Keratinocyte (primary cell): ENCODE measurements at places on chromosomes 12 and 14. TPM values are rescaled to one million over a fixed set of nuclear protein-coding genes. Genes with fewer than 3 reads are reported as not detected.

DNA sequence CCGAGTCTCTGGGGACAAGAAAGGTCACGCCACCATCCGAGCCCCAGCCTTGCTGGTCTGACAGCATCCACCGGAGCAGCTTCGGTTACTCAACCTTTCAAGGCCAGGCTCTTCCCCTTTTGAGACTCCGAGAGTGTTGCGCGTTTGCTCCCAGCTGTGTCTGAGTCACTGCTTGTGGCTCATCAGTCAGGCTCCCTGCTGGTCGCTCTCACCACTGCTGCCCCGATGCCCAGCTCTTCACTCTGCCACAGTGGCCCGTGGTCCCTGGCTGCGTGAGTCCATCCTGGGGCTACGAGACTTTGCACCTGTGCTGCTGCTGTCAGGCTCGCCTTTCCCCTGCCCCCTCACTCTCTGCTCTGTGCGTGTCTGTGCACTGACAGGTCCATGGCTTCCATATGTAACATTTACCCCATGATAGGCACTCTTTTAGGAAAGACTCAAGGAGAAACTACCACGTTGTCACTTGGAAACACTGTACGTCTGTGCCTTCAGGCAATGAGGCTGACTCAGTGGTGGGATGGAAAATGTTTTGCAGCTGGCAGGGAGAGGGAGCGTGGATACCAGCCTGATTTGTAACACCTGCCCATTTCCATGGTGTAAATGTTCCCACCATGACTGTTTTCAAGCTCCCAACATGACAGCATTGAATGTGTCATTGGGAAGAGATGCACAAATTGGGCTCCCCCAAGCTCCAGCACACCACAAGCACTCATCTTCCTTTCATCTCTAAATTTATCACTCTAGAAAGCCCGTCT lies 350.7 kb downstream of the TMEM132D start:
- no peak for DNase-seq

GRCh38 chr12:100077367-100077766 lies 65.3 kb downstream of the BLTP3B start:
- no peak for DNase-seq

Gene EID3
- polyA plus RNA-seq, result 0.75 to 1.8 TPM (median 1.2 TPM) in 3 replicates

Gene MYBPC1
- polyA plus RNA-seq, result not detected in 3 replicates
